A549 treated with CpdA at 1 μM for 4 hours (cell line): ENCODE measurements at places on chromosomes 1 and 21. TPM values are rescaled to one million over a fixed set of nuclear protein-coding genes. Genes with fewer than 3 reads are reported as not detected.

Gene RASSF5
- total RNA-seq: 1.1 to 1.4 TPM (median 1.3 TPM) in 5 replicates

Gene VHLL
- total RNA-seq: not detected in 5 replicates

Gene DAB1
- not detected in 5 replicates for total RNA-seq

Gene GPX7
- not detected in 5 replicates for total RNA-seq

Gene CCDC190
- total RNA-seq: not detected in 5 replicates

Gene LINGO4
- not detected in 5 replicates for total RNA-seq

Gene CLCA1
- not detected in 5 replicates for total RNA-seq

Gene GREM2
- 0.14 to 0.34 TPM (median 0.27 TPM) in 5 replicates for total RNA-seq

Gene OR2G3
- not detected in 5 replicates for total RNA-seq

Gene HMGCL
- 12.8 to 14.6 TPM (median 12.9 TPM) in 5 replicates for total RNA-seq

Gene ST6GALNAC5
- not detected in 5 replicates for total RNA-seq

Gene DCDC2B
- not detected in 5 replicates for total RNA-seq

Gene PFDN2
- 121 to 142 TPM (median 125 TPM) in 5 replicates for total RNA-seq

Gene DPYD
- 1.4 to 2.9 TPM (median 2.0 TPM) in 5 replicates for total RNA-seq

Gene TNFRSF14
- 0.08 to 0.22 TPM (median 0.16 TPM) in 4 of 5 replicates, not detected in the other for total RNA-seq

Gene SLC2A5
- 0.05 to 0.26 TPM (median 0.13 TPM) in 5 replicates for total RNA-seq

Gene OR10T2
- not detected in 5 replicates for total RNA-seq

Gene NGF
- total RNA-seq: 2.3 to 4.9 TPM (median 4.0 TPM) in 5 replicates

Gene ADORA1
- total RNA-seq: 0.80 to 1.3 TPM (median 1.2 TPM) in 5 replicates

Gene CLCNKB
- total RNA-seq: 0.03 to 0.09 TPM in 2 of 5 replicates, not detected in the others

Gene RBBP5
- total RNA-seq: 12.6 to 16.7 TPM (median 13.6 TPM) in 5 replicates

Gene LRRC7
- total RNA-seq: not detected in 5 replicates

Gene TNFRSF4
- total RNA-seq: 0.07 to 0.23 TPM (median 0.13 TPM) in 4 of 5 replicates, not detected in the other

Gene CD247
- 0.19 to 0.38 TPM (median 0.29 TPM) in 3 of 5 replicates, not detected in the others for total RNA-seq

Gene UTS2
- not detected in 5 replicates for total RNA-seq

Gene TSTD1
- 0.25 to 0.52 TPM (median 0.40 TPM) in 4 of 5 replicates, not detected in the other for total RNA-seq

Gene NR1I3
- total RNA-seq: 0.03 TPM in 1 of 5 replicates, not detected in the others

Gene OR2T2
- total RNA-seq: not detected in 5 replicates

Gene TMPRSS2
- 0.02 to 0.13 TPM (median 0.09 TPM) in 3 of 5 replicates, not detected in the others for total RNA-seq

Gene GJB5
- 0.03 to 0.13 TPM (median 0.09 TPM) in 3 of 5 replicates, not detected in the others for total RNA-seq

Gene CFHR5
- total RNA-seq: not detected in 5 replicates
